ENCODE measurements at places on chromosomes 12 and 14.

GRCh38 chr12:110776410-110776809 lies 33.7 kb upstream of the PPP1CC start:
- DNase-seq = no peak

- DNase-seq = no peak
Observed at GRCh38 chr12:108357834-108358579, 18.9 kb upstream of the CMKLR1 start.

- DNase-seq = no peak
Observed at GRCh38 chr12:66065150-66065549, 65.4 kb downstream of the LLPH start.

GRCh38 chr12:106304001-106304421 lies 1.5 kb downstream of the TCP11L2 start:
- no peak for DNase-seq

GRCh38 chr14:74685056-74685455 lies 27.8 kb downstream of the AREL1 start:
- no peak for DNase-seq

GRCh38 chr12:4108803-4109345 lies 164.7 kb upstream of the CCND2 start:
- no peak for DNase-seq

DNA sequence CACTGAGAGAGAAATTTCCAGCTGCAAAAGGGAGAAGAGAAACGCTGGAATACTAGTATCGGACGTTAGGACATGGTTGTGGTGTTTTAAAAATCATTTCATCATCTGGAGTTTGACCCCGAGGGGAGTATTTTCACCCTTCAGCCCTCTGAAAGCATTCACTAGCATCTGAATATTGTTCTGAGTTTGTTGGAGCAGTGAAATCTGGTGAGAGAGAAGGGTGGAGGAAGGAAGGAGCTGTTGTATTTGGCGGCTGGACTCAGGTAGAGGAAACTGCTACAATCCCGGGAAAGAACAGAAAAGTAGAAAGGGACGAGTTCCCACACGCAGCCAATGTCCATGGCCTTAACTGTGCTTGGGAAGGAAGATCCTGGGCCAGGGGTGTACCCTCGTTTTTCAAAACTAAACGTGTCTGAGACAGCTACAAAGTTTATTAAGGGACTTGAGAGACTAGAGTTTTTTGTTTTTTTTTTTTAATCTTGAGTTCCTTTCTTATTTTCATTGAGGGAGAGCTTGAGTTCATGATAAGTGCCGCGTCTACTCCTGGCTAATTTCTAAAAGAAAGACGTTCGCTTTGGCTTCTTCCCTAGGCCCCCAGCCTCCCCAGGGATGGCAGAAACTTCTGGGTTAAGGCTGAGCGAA lies 896 bp upstream of the CDKN1B start:
- no peak for DNase-seq

DNA sequence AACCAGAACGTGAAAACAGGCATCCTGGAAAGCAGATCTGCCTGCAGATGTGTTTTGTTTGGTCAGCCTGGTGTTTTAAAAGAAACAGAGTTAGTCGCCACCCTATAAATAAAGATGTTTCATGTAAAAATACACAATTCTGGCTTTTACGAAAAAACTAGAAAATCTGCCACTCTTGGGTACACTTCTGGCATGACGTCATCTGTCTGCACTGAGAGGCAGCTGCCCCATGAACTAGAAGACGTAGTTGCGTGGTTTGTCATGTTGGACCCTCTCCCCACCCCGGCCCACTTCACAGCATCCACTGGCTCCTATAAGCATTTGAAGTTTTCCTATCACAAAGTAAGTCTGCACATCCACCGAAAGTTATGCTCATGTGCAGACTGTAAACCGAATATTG lies 392.5 kb downstream of the GLT1D1 start:
- DNase-seq = no peak

DNA sequence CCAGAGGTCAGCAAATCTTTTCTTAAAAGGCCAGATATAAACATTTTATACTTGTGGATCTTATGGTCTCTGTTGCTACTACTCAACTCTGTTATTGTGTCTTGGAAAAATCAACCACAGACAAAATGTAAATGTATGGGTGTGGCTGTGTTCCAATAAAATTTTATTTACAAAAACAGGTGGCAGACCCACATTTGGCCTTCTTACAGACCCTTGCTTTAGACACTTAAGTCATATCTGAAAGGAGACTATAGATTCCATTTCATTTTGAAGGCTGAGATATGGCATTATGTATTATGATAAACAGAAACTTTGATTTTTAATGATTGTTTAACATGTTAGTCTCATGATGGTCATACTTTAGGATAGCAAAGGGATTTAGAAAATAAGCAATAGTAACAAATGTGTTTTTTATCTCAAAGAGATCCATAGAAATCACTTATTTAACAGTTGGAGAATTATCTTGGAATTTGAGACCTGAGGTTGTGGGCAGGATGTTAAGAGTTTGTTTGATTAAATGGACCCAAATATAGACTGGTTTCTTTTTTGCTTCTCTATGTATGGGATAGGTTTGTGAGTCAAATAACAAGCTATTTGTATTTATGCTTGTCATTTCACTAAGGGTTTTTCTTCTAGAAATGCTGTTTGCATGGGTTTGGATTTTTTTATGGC lies 51.2 kb downstream of the PPFIBP1 start:
- no peak for DNase-seq

DNA sequence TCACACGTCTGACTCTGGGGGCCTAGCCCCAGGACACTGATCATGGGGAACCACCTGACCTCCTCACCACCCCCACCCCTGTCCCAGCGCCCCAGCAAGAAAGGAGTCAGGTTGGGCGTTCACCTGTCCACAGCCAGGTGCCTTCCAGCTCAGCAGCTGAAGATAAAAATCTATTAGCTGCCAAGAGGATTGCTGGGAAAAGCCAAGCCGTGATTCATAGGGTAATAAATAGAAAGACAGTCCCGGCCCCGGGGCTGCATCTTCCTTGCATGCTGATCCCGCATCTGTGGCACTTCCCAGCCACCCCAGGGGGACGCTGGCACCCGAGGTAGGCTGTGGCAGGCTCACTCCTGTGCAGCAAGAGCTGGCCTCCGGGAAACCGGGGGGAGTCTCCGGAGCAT lies 70.2 kb upstream of the NCOR2 start:
- DNase-seq = no peak

DNA sequence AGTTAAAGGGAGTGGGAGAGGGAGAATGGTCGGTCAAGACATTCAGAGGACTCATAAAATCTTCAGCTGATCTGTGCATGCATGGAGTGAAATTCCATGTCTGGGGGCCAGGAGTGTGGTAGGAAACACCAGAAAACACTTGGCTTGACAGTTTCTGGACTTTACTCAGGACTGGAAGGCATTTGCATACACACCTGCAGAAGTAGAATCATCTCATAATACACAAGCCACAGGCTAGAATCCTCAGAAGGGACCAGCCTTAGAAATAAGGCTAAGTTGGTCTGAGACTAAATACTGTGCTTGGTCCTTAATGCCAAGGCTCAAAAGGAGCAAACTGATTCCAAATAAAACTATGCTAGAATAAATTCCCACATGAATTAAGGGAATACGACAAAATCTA lies 328.1 kb upstream of the KITLG start:
- no peak for DNase-seq

GRCh38 chr12:56622535-56622934 lies 7.6 kb downstream of the BAZ2A start:
- DNase-seq = no peak

- no peak for DNase-seq
Observed at GRCh38 chr12:94377599-94377998, 82.1 kb downstream of the CEP83 start.

DNA sequence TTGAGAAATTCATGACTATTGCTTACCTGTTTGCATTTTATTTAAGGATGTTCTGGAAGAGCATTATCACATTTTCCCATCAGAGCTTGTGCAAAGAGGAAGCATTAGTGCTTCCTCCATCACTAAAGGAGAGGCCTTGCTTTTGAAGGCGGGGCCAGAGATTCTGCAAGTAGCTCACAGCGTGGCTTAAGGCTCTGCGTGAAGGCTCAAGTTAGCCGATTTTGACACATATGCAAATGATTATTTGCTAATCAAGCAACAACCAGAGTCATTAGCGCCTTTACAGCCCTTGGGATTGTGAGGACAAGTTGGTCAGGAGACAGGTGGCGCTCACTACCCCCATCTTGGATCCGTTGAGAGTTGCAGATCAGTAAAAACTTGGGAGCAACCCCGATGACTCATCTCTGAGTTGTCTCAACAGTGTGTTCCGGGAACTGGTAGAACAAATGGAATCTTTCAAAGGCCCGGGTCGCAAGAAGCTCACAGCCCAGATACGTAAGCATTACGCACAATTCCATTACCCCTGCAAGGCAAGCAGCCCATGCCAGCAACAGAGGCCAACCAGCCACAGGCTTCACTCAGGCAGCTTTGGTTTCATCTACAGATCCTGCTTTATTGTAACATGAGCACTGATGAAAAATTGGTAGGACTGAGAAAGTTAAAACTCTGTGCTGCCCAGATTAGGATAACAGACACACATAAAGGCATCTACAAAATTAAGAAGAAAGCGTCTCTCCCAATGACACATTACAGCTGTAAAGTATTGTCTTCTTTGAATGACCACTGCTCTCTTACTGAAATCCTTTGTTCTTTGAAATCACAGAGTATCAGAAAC lies 34.9 kb upstream of the SPTSSA start:
- no peak for DNase-seq

GRCh38 chr12:85695097-85695715 lies 141.0 kb downstream of the RASSF9 start:
- DNase-seq = no peak

DNA sequence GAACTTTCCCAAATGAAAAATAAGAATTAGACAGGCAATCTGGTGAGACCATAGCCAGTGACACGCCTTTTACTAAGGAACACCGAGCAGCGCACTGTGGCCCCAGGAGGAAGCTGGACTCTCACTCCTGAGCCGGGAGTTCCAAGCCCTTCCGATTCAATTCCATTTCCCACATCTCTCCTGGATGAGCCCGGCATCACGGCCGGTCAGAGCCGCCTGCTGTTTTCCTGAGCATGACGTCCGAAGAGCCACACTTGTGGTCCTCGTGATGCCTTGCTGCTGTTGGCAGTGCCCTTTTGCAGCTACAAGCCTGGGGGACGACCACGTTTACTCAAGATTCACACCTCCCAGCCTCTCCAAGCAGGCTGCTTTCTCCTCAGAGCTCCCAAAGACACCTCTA lies 40.8 kb downstream of the FBXL14 start:
- no peak for DNase-seq

- DNase-seq = no peak
Observed at GRCh38 chr12:19997656-19998400, 370.5 kb upstream of the PDE3A start.

DNA sequence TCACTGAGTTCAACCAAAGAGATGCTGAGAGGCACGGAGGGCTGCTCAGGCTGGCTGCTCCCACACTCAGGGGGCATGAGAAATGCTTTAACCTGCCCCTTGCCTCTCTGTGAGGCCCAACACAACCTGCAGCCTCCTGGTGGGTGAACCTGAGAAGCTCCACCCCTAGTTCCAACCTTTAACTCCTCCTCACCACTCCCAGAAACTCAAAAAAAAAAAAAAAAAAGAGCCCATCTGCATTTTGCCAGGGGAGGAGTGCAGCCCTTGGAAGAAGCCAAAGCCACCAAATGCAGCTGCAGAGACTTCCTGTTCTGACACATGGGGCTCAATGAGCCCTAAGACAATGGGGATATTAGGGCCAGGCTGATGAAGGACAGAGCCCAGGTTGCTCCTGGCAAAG lies 8.9 kb downstream of the KRT4 start:
- no peak for DNase-seq

DNA sequence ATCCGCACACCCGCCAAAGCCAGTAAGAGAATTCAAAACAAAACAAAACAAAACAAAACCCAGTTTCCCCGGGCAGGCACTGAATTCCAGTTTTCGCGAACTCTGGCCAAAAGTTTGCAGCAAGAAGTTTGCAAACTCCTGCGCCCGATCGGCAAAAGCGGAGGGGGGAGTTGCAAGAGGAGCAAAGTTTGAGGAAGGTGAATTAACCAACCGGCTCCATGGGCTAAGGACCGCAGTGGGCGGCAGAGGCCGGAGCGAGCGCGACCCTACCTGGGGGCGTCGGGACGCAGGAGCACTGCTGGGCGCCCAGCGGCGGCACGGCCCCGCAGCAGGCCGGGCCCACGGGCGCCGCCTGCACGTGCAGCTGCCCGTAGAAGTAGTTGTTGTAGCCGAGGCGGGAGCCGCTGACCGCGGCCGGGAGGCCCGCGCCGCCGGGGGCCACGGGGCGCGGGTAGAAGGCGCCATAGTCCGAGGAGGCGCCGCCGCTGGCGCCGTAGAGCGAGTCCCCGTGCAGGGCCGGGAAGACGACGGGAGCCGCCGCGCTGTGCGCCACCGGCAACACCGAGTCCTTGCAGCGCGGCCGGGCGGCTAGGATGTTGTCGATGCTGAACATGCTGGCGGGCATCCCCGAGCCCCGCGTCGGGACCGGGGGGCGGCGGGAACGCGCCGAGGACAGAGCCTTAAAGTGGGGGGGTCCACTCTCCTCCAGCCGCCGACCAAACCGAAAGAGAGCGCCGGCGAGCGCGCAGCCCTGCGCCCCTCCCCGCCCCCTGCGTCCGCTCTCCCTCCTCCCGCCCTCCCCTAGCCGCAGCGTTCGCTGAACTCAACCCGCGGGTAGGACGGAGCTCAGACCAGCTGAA lies at the start of gene GSC:
Gene GSC (minus strand): TSS at position 723 of the 860 bp plus-strand sequence. CDS start 98 bp downstream, at position 625.
- no peak for DNase-seq

DNA sequence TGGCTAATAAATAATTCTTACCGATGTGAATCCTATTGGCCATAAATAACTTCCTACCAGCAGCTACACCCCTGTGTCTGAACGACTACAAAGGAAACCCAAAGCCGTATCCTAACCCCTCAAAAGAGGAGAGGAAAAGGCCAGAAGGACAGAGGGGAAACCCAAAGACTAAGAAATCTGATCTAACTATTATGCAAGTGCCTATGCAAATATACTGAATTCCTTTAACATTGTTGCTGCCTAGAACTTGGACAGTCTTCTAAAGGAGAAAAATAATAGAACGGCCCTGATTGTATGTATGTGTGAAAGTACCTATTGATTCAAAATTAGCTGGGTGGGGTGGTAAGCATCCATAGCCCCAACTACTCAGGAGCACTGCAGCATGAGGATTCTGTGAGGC lies 997 bp downstream of the PLEKHG7 start:
- DNase-seq = no peak

- DNase-seq = no peak
Observed at GRCh38 chr14:74133833-74134481, 49.2 kb downstream of the LIN52 start.

GRCh38 chr12:7486512-7486911 lies 17.1 kb downstream of the CD163 start:
- DNase-seq = no peak

DNA sequence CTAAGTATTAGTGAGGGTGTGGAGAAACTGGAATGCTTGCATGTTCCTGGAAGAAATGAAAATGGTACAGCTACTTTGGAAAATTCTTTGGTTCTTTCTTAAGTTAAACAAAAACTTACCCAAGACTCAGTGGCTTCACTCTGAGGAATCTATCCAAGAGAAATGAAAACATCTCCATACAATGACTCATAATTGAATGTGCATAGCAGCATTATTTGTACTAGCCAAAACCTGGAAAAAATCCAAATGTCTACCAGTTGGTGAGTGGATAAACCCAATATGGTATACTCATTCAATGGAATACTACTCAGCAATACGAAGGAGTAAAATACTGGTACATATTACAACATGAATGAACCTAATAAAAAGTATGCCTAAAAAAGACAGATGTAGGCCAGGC lies 18.0 kb upstream of the CRACR2A start:
- DNase-seq = no peak

- DNase-seq = no peak
Observed at GRCh38 chr12:94516985-94517384, 57.3 kb upstream of the CEP83 start.

GRCh38 chr12:53287741-53288216 lies 7.6 kb upstream of the PFDN5 start:
- DNase-seq = peak; percentile 65

GRCh38 chr12:110282300-110282860 lies 1.3 kb downstream of the ATP2A2 start:
- no peak for DNase-seq

Data from effector CD8-positive, alpha-beta T cell (primary cell).